Non-pigmented ciliary epithelial cell (primary cell): ENCODE measurements at places on chromosomes 7 and 10.

- DNase-seq, result no peak
Observed at GRCh38 chr7:113366122-113366521, 247.8 kb upstream of the SMIM30 start.

- no peak for DNase-seq
Observed at GRCh38 chr10:128850647-128851046, 616.4 kb upstream of the MGMT start.

GRCh38 chr7:129401228-129401966 is 32.8 kb upstream of the STRIP2 start:
- DNase-seq, result no peak

DNA sequence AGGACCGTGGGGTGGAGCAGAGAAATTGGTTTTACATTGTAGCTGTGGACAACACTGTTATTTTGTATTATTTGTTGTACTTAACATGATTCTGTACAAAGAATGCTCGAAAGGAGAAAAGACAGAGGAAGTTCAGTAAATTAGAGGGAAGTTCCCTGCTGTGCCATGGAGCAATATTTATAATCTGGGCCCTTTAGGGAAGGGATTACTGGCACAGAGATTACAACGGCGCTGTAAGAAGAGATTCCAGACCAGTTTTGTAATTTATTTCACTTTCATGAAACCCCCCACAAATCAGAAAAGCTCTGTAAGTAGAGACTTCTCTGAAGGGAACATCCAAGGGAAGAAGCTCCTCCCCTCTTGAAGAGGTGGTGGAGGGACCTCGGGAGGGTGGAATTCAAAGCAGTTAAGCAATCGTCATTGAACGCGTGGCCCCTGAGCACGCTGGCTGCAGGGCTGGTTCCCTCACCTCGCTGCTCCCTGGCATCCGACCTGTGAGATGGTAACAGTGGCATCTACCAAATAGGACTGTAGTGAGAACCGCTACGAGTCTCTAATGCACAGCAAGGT is 113.5 kb downstream of the KLF6 start:
- no peak for DNase-seq

GRCh38 chr7:149713731-149714068 is 59.7 kb downstream of the ZNF467 start:
- no peak for DNase-seq

- DNase-seq, result no peak
Observed at GRCh38 chr10:15045380-15045779, 1.6 kb downstream of the OLAH start.

GRCh38 chr7:127619681-127620405 is 1.9 kb upstream of the PAX4 start:
- no peak for DNase-seq

DNA sequence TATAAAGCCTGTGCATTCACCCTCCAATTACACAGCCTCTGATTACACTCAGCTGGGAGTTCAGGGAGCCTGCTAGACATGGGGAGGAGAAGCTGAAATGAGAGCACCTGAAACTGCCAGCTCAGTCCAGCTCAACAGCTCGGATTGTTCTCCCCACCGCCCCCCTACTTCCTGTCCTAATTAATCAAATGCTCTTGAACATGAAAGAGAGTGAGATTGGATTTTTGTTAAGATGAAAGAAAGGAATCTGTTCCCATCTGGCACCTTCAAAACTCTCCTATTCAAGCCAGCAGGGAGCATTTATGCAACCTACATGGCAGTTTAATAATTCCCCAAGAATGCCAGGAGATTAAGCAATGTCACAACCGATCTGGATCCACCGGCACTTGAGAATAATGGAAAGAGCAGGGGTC is 98.0 kb downstream of the NPSR1 start:
- no peak for DNase-seq

- no peak for DNase-seq
Observed at GRCh38 chr10:47299611-47300428, at the start of gene GDF10. GDF10 (plus strand) TSS chr10:47300197; CDS start chr10:47300652, 455 bp downstream.

DNA sequence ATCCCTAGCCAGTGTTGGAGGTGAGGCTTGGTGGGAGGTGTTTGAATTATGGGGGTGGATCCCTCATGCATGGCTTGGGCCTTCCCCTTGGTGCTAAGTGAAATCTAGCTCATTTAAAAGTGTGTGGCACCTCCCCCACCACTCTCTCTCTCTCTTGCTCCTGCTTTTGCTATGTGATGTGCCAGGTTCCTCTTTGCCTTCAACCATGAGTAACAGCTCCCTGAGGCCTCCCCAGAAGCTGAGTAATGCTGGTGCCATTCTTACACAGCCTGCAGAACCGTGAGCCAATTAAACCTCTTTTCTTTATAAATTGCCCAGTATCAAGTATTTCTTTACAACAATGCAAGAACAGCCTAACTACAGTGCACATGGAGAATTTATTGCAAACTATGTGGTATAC is 188.8 kb upstream of the POT1 start:
- no peak for DNase-seq

GRCh38 chr7:151058781-151059366 is 515 bp upstream of the SLC4A2 start:
- DNase-seq, result no peak

DNA sequence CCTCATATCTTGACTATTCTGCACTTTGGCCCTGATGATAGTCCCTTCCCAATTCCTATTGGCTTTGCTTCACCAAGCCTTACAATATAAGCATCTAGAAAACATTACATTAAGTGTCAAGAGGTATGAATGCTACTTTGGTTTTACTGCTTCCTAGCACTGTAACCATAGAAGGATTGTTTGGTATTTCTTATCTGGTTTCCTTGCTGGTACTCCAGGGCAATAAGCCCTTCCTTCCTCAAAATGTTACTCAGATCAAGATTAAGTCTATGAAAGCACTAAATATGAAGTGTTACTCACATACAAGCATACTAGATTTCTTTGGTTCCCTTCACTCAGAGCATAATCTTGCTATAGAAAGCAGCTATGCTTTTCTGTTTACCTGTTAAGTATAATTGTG is 492.5 kb downstream of the ETV1 start:
- DNase-seq, result no peak

DNA sequence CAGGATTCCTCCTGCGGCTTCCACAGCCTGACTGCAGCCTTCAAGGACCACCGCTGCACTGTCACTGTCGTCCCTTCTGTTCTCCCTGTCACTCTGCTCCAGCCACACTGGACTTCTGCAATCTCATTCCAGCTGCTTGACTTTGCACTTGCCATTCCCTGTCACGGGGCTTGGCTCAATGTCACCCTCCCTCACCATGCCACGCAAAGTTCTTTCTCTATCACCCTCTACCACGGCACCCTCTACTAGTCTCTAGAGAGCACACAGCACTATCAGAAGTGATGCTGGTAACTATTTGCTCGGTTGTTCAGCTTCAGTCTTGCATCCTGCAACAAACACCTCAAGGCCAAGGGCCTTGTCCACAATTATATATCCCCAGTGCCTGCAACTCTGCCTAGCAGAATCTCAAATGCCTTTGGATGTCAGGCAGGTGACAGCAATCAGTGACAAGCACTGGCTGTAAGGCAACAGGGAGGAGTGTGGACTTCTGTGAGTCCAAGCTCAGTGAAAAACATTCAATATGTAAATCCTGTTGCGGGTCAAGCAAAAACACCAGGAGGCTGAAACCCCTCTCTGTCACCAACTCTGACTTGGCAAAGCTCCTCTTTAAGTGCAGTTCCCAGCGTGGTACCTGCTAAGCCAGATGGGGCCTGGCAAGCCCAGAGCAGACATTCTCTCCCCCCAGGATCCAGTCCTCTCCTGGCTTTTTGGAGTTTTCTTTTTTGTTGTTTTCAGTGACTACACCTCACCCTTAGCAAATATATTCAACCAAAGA is 259.9 kb downstream of the FGFR2 start:
- no peak for DNase-seq

- DNase-seq, result no peak
Observed at GRCh38 chr7:129098409-129099084, 43.6 kb upstream of the TNPO3 start.

DNA sequence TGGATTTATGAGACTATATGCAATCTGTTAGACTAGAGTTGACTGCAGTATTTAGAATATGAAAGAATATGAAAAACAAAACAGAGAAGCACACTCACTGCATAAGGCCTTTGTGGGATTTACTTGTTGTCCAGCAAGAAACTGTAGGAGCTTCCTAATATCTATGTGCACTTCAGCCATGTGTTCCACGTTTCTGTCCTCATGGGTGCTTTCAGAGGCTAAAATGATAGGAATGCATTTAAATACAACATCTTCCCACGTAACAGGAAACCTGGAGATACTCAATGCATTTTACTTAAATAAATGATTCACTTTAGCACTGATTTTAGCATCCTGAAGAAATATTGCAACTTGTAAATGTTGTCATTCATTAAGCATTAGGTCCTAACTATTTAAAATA is 11.7 kb downstream of the HUS1 start:
- DNase-seq, result no peak

DNA sequence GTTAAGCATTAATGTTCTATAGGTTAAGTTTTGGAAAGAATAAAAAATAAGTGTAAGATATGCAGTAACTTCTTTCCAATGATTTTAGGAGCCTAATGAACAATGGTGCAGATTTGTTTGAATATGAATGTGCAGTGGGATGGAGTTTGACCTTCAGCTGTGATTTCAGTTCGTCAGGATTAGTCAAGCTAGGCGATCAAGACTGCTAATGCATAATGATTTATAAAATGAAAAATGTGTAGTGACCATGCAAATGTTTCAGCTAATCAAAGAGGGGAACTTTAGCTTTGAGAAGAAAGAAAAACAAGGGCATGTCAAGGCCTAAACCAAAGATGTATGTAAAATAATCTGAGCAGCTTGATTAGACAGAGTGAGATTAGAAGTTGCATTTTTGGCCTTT is 208.5 kb downstream of the FOXP2 start:
- DNase-seq, result no peak

DNA sequence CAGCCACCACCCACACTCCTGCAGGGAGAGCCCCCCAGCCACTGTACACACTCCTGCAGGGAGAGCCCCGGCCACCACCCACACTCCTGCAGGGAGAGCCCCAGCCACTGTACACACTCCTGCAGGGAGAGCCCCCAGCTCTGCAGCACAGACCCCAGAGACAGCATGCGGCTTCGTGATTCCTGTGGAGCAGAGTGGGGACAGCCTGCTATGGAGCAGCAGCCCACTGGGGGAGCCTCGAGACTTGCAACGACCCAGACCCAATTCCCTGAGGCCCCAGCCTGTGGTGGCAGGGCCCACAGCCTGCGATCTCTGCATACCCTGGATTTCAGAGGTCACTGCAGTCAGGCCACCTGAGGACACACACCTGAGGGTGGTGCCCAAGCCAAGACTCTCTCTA is 523.1 kb downstream of the DNAJB6 start:
- no peak for DNase-seq

- no peak for DNase-seq
Observed at GRCh38 chr10:112810711-112811151, 139.3 kb upstream of the TCF7L2 start.

DNA sequence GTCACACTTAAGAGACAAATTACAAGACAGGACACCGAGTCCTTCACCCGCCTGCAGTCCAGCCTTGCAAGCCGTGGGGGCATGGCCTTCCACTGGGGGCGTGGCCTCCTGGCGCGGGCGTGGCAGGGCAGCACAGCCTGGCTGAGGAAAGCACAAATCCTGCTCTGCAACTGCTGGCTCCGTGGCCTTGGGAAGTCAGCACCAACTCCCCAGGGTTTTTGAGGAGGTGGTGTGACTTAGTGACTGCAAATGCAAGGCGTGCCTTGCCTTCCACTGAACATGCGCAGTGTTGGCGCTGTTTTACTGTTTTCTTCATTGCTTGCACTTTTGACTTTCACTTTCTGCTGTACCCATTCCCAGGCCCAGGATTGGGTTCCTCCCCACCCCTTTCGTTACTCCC is 12.9 kb upstream of the BMS1 start:
- no peak for DNase-seq

DNA sequence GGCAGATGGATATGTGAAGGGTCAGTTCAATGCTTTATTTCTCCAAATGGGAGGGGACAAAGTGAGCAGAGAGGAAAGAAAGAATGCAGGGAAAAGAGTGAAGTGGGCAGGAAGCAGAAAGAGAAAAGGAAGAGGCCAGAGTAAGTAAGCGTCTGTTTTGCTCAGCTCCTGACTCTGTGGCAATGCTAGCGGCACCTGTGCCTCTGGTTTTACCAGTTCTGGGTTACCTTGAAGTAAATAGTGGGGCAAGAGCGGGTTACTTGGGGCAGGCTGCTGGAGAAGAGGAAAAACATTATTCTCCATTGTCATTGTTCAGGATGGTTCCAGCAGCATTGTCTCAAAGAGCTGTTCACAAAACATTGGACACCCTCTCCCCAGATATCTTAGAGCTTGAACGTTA is 1.9 kb downstream of the TAS2R40 start:
- DNase-seq, result no peak

GRCh38 chr10:113126229-113127201 is 176.5 kb downstream of the TCF7L2 start:
- no peak for DNase-seq

- DNase-seq, result no peak
Observed at GRCh38 chr7:55250313-55250712, 114.8 kb upstream of the LANCL2 start.

DNA sequence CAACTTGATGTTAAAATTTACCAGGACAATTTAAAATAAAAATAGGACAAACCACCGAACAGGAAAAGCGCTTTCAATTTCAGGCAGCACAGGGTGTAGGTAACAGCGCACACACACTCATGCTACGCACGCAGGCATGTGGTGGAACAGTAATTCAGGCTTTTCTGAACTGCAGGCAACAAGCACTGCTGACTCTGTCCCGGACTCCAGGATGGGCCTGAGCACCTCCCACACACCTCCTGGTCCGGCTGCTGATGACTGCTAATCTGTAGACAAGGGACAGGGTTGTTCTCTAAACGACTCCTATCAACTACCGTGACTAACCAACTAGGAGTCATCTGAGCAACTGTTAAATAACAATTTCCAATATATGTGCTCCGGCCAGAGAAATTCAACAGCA is 192.6 kb upstream of the FRMD4A start:
- no peak for DNase-seq

GRCh38 chr10:122257041-122257440 is 14.1 kb upstream of the BTBD16 start:
- DNase-seq, result no peak

DNA sequence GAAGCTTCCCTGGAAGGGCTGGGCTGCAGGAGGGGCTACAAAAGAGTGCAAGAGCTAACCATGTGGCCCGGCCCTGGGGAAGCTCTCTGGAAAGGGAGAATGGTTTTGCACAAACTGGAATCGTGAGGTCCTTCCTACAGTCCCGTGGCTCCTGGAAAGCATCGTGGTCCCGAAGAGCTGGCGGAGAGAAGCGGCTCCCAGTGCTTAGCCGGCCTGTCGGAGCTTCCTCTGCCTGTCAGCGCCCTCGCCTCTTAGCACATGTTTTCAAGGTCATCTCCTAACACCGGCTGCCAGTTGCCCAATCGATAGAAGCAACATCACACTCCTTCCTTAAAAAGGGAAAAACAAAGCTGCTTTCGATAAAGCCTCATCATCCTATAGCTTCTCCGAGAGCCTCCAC is 42.1 kb upstream of the MGMT start:
- no peak for DNase-seq

DNA sequence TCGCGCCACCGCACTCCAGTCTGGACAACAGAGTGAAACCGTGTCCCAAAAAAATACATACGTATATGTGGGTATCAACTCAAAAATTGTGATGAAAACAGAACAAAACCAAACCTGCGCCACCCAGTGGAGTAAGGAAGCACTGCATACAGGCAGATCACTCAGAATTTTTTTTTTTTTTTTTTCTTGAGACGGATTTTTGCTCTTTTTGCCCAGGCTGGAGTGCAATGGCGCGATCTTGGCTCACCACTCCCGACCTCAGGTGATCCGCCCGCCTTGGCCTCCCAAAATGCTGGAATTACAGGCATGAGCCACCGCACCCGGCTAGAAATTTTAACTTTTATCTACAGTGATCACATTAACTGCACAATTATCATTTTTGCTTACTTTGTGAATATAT is 9.1 kb upstream of the TMEM236 start:
- no peak for DNase-seq
